Activated CD8-positive, alpha-beta memory T cell treated with anti-CD3 and anti-CD28 coated beads for 1 hour (primary cell): ENCODE measurements at places on chromosomes 2 and 18.

GRCh38 chr2:240643093-240643810 is 18.0 kb downstream of the GPR35 start:
- no peak for DNase-seq

DNA sequence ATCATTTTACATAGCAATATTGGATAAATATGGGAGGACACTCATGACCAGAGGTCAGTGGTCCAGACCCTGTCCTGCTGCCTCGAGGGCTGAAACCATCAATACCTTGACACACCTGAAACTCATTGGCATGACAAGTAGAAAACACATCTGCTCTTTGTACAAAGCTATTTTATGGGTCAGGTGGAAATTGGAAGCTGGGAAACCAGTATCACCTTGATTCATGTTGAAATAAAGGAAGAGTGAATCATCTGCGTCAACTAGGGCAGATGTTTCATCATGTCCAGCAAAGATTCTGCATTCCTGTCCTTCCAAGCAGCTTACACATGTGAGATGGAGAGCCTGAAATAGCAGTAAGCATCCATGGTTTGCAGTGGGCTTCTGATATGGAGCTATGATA is 80.0 kb upstream of the ERBB4 start:
- DNase-seq = no peak

- DNase-seq = no peak
These were observed 416.5 kb upstream of the GYPC start for GRCh38 chr2:126239320-126239955.

- no peak for DNase-seq
These were observed 127.5 kb upstream of the DAPL1 start for GRCh38 chr2:158667586-158667985.

DNA sequence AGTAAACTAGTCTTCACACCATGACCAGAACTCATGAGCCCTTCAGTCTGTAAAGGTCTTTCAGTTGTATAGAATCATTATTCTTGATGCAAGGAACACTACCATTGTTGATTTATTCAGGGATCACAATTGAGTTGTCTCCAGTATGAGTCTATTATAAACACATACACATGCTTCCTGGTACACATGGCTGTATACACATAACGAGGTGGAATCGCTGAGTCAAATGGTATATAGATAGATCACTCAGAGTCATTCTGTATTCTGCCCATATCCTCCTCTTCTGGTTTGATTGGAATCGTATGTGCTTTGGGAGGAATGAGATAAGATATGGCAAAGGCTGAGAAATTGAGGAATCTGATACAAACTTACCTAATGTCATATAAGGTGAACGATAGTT is 216.0 kb downstream of the UBE2E3 start:
- DNase-seq = no peak

- DNase-seq = no peak
These were observed 102.1 kb downstream of the MEIS1 start for GRCh38 chr2:66536997-66537396.
